Erythroblast (primary cell): ENCODE measurements at places on chromosomes 13 and 19.

DNA sequence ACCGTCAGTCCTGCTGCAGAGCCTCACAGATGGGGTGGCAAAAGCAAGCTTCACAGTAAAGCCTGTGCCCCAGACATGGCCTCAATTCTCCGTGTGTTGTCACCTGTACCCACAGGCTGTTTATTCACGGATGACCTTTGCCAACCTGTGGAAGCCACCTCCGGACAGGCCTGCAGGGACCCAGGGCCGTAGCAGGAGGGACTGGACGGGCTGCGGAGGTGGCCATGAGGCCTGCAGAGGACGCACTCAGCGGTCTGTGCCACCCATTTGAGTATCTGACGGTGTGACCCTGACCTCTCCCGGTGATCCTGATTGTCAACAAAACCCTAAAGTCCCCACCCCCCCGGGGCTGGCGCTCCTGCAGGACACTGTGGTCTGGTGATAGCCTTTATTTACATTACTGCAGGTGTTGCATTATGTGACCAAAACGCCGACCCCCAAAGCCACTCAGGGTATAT, 7.8 kb upstream of the KLF16 start:
- DNase-seq = no peak

DNA sequence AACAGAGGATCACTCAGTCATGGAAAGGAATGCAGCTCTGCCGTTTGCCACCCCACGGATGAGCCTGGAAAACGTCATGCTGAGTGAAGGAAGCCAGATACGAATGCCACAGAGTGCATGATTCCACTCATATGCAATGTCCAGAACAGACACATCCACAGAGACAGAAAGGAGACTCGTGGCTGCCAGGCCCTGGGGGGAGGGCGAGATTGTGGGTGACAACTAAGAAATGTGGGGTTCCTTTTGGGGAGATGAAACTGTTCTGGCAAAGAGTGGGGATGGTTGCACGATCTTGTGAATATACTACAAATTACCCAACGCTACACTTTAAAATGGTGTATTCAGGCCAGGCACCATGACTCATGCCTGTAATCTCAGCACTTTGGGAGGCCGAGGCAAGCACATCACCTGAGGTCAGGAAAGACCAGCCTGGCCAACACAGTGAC, 27.2 kb upstream of the NAPA start:
- DNase-seq = no peak

DNA sequence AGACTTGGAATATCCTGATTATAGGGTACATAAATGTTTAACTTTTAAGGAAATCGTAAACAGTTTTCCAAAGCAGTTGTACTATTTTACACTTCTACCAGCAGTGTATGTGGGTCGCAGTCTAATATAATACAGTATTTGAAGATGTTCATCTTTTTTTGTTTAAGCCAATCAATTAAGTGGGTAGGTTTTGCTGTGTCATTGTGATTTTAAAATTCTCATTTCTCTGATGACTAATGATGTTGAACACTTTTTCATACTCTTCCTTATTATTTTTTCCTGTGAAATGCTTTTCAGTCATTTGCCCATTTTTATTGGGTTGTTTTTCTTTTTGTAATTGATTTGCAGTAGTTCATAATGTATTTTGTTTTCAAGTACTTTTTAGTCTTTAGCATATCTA, 2689.7 kb downstream of the PCDH9 start:
- DNase-seq = no peak

GRCh38 chr19:48477698-48478338, 8.6 kb downstream of the CYTH2 start:
- no peak for DNase-seq

DNA sequence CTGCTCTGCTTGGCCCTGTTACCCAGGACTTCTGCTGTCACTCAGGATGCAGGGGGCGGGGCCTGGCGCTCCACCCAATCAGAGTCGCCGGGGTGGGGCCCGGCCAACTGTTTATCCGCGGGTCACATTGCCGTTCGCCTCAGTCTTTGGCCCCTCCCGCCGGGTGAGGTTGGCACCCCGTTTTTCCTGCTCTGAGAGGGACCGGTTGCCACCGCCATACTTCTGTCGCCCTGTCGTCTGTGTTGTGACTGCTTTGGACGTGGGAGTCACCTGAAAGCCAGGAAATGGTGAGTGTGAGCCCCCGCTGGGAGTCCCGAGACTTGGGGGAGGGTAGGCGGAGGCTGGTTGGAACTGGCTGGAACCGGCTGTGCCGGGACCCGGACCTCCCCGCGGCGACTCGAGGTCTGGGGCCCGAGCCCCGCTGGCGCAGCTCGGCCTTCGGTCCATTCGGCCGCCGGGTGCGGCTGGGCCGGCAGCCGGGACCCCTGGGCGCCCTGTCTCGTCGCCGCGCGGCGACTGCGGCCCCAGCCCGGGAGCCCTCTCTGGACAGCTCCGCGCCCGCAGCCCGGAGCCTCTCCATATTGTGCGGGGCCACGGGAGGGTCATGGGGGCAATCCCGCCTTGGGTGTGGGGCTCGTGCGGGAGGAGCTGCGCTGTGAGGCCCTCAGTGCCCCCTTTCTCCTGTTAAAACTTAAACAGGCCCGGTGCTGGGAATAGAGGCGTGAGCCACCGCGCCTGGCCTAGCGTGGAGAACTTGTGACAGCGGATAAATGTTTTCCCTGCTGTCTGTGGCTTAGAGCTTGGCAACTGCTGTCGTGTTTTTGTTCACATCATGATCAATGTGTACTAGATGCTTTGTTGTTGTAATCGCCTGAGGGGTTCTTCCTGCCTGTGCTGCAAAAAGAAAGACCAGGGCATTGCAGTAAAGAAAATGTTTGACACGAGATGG, at the start of gene ZNF844:
ZNF844 (plus strand) TSS at position 142 of the 949 bp plus-strand sequence; CDS start at position 285, 143 bp downstream.
- DNase-seq = peak; percentile 91
